CD14-positive monocyte (primary cell): ENCODE measurements at places on chromosomes 6 and 20.

- no peak for DNase-seq
These were observed 81.0 kb downstream of the ATRN start for GRCh38 chr20:3551681-3552434.

GRCh38 chr6:139588076-139588639, 213.7 kb upstream of the CITED2 start:
- no peak for DNase-seq

DNA sequence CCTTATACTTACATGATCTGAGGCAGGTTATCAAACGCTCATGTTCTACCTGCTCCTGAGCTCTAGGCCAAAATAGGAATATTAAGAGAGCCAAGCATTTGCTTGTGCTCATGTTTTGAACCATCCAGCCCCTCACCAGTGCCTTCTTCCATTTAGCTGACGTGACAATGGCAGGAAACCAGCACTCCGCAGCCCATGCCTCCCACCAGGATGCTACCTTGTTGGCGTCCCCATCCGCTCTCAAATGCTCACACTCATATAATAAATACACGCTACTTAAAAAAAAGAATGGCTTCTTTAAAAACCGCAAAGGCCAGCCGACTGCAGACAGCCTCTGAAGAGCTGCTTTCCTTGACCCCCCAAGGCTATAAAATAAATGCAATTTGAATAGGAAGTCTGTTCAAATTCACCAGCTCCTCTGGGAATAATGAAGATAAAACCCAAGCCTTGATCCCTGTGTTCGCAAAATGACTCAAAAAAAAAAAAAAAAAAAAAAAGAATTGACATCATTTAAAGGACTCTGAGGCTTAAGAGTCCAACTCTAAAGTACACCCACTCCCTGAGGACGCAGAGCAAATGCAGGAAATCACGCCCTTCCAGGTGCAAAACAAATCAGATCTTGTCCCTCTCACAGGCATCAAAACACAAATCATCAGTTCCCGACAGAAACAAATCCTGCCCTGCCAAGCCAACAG, 29.0 kb downstream of the RNASET2 start:
- DNase-seq, result no peak

DNA sequence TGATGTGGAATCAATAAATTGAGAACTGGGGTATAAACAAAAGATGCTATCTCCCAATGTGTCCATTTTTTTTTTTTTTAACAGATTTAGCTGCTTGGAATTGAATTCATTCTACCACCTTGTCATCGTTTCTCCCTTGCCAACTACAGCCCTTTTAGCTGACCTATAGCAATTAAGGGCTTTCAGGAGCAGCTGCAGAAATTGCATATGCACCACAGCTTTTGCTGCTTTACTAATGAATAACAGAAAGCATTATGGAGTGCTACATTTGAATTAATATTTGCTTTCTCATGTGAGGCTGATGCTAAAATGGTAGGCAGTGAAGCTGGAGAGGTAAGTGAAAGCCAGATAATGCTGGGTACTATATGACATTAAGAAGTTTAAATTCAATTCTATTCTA, 5.7 kb downstream of the SESN1 start:
- DNase-seq, result no peak

DNA sequence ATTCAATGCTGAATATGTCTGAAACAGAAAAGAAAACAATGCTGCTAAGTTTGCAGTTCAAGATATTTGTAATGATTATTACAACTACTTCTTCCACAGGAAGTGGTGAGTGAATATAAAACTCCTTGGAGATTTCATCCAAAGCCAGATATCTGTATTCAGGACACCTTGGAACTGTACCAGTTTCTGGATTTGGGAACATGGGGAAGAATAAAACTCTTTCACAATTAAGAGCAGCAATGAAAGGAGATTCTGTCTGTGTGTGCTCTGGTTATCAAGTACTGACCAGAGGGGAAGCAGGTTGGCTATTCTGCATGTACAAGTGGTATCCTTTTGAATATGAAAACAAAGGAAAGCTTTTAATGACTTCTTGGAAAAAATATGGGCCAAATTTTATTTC, 21.1 kb downstream of the ELOVL2 start:
- no peak for DNase-seq

GRCh38 chr6:136123468-136123867, 126.6 kb downstream of the MTFR2 start:
- no peak for DNase-seq

DNA sequence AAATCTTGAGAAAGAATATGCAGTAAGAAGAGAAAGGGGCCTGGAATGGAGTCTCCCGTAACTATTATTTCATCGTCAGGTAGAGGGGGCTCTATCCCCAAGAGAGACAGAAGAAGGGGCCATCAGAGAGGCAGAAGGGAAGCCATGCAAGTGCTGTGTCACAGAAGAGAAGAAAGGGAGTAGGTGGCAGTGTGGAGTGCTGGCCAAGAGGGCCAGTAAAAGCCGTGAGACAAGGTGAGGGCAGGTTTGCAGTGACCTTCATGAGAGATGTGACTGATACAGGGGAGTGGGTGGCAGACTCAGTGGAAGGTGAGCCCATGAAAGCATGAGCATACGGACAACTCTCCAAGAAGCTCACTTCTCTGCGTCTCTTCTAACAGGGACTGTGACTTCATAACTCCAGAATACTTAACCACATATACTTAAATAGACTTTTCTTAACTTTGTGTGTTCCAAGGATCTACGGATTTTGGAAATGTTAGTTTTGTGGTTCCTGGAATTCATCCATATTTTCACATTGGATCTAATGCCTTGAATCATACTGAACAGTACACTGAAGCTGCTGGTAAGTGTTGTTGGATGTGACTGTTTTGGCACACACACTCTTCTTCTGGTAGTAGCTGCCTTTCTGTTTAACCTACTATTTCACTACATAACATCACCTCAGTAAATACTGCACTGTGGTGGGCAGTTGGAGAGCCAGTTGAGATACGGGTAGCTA, 15.6 kb downstream of the PM20D2 start:
- no peak for DNase-seq

DNA sequence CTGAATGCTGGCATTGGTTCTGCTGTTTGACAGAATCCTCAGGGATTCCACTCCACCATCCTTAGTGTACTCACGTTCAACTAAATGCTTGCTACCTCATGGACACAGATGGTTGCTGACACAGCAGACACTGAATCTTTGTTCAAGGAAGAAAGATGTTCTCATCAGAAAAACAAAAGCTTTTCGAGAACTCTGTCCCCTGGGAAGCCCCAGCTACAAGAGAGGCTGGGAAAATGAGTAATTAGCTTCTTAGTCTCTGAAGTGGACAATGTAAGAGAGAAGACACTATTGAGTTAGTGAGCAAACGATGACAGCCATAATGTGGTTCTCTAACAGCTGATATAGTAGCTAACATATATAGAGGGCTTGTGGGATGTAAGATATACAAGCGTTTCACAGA, 30.9 kb upstream of the ENPP5 start:
- DNase-seq, result no peak

DNA sequence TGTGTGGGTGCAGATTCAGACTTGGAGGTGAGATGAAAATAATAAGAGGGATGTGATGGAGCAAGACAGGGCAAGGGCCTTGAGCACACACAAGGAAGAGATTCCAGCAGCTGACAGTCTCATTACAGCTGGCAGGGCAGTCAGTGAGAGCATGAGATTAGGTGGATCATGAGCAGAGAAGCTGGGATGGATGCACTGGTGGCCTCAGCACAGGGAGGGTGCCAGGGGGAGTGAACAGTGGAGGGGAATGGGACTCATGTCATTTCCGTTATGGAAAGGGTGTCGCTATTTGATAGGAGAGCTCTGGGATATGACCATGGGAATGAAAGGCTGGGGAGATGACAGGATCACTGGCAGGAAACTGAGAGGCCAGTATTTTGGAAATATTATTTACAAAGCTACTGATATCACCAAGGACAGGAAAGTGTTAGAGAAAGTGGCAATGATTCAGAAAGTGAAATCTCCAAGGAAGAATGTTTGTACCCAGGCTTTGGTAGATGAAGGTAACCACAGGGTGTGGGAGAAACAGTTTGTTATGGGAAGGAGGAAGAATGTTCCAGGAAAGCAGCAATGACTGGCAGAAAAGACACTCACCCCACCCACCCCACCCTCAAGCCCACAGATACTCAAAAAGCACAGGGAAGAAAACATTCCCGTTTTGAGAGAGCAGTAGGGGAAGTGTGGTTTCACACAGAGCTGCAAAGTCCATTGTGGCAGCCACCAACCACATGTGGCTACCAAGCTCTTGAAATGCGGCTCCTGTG, 214.7 kb upstream of the PROKR2 start:
- peak; percentile 18 for DNase-seq

DNA sequence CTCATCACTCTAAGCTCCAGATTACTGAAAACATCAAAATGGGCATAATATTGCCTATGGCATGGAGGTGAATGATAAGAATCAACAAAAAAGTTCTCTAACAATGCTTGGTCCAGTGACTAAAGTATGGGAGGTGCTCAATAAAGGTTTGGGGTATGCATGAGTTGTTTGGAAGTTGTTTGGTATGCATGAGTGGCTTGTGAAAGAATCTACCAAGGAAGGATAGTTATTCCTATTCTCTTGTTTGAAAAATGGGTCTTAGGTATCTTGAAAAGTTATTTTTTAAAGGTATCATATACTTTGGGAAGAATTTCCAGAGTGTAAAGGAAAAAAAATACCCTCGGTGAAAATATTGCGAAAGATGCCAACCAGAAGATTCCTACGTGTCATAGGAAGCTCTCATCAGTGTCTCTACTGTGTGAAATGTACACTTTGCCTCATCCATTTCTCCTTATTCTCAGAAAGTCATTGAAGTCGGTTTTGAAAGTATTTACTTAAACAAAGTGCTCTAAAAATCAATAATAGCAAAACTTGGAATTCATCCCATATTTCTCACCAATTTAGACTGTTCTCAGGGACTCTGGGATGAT, 449.8 kb downstream of the ADGRB3 start:
- no peak for DNase-seq

- DNase-seq, result no peak
These were observed at the start of gene SLC32A1 for GRCh38 chr20:38723848-38724625. TSS of gene SLC32A1 (plus strand) at chr20:38724486. CDS start at chr20:38724725, 239 bp downstream.

- no peak for DNase-seq
These were observed 80.8 kb downstream of the SCAF8 start for GRCh38 chr6:154814063-154814462.

DNA sequence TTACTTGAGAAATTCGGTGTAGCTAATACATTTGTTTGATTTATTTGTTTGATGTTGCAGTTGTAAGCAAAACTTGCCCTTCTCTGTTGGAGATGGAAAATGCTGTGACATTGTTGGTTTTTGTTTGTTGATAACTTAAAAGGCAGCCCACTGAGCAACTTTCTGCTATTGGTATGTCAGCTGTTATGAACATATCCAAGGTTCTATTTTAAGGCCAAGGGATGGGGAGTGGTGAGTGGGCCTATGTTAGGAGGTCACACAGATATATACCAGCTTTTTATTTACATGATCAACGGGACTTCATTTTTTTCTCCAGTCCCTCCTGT, 5.7 kb downstream of the QKI start:
- DNase-seq, result no peak

GRCh38 chr6:165559632-165560031, 103.4 kb downstream of the PDE10A start:
- DNase-seq, result no peak

DNA sequence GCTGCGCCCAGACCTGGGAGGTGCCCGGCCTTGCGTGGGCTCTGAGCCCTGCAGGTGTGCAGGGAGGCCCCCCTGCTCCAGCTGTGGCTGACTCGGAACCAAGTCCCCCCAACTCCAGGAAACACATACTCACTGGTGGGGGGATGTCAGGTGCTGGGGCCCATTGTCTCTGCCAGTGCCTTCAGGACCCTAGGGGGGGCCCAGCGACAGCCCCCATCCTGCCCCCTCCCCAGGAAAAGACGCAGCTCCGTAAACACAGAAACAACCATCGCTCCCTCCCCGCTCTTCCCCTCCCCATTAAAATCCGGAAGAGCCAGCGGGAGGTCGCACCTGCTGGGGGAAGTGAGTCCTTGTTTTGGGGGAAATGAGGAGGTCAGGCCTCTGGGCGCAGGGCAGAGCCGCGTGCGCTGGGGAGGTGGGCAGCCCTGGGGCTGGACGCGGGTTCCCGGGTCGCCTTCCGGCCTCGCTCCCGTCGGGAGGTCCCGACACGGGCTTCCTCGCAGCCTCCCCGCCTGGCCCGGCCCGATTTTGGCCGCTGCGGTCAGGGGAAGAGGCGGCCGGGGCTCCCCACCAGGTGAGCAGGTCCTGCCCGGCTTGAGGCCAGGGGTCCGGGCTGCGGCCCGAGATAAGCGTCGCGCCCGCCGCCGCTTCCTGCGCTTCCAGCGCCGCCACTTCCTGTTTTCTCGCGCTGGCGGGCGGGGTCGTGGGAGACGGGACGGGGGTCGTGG, 6.2 kb downstream of the C20orf204 start:
- DNase-seq, result no peak

GRCh38 chr20:12638633-12639312, 370.0 kb upstream of the SPTLC3 start:
- DNase-seq, result no peak

GRCh38 chr6:167113047-167113754, 9.7 kb upstream of the CCR6 start:
- no peak for DNase-seq

GRCh38 chr6:127403636-127404035, 55.6 kb downstream of the KIAA0408 start:
- no peak for DNase-seq

DNA sequence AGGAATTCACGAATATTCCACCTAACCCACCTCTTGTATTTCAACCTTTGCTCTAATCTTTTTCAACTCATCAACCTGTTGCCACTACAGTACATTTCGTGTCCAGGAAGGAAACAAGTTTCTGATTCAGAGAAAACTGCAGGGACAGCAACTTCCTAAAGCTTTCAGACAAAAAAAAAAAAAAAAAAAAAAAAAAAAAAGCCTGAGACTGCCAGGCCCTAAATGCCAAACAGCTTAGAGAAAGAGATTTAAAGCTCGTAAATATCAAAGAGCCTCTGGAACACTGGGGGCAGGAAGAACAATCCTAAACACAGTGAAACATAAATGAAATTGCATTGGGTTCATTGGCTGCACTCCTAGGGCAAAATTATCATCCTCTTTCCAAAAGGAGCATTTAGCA, 411.2 kb upstream of the SPTLC3 start:
- no peak for DNase-seq

- DNase-seq, result no peak
These were observed 11.8 kb downstream of the UNC5CL start for GRCh38 chr6:41027241-41027640.

DNA sequence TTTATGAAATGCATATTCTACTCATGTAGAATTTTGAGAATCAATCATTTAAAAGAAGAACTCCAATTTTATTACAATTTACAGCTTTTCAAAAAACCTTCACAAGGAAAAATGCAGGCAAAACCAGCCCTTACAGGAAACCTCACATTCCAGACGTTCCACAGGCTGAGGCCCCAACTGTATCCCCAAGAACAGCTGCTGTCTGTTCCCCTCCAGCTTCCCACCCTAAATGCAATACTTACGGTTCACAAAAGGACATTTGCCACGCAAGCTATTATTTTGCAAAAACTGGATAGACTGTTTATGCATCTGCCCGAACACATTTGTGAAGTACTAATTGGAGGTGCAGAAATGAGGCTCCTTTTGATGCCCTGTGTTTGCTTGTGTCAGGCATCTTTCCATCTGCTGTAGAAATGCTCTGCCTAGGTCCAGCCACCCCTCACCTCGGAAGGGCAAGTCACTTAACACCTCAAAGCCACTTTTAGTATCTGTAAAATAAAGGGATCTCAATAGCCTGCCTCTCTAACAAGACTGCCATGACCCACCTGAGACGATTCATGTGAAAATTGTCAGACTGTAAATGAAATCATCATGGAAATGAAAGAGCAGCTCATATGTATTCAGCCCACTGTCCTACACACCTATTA, 26.5 kb downstream of the PDE10A start:
- DNase-seq, result no peak

GRCh38 chr6:33977606-33978411, 168.1 kb downstream of the GRM4 start:
- DNase-seq, result no peak
